Cortex of kidney (tissue), 1 donor: ENCODE measurements at places on chromosomes 1 and 21.

- no peak for DNase-seq
Measured at GRCh38 chr1:7680207-7680954, 90.7 kb upstream of the VAMP3 start.

GRCh38 chr21:27225940-27226339 is 259.1 kb upstream of the ADAMTS5 start:
- DNase-seq, result no peak

DNA sequence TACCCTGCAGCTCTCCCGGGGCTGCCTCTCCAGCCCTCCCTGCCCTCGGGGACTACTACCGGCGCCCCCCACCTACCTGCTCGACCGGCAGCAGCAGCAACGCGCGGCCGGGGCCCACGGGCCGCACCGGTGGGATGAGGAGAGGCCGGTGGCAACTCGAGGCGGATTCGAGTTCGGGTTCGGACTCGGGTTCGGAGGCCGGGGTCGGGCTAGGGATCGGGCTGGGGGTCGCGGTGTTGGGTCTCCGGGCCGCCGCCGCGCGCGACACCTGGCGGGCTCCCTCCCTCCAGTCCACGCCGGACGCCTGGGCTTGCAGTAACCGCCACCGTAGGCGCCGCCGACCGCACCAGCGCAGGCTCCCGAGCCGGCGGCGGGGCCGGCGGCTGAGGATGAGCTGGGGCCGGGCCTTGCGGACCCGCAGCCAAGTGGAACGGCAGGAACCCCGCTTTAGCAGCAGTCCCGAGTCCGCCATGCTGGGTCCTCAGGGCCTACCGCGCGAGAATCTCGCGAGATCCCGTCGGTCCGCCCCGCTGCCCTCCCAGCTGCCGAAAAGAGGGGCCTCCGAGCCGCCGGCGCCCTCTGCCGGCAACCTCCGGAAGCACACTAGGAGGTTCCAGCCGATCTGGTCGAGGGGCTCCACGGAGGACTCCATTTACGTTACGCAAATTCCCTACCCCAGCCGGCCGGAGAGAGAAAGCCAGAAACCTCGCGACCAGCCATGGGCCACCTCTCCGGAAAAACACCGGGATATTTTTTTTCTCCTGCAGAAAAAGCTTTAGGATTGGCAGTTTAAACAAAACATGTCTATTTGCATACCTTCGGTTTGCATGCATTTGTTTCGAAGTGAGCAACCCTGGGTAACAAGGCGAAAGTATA is at the start of gene NOL9:
NOL9 (minus strand) TSS at position 483 of the 876 bp plus-strand sequence; CDS start at position 472, 11 bp downstream.
- DNase-seq, result peak; percentile 86

GRCh38 chr1:203547771-203548421 is 53.9 kb downstream of the OPTC start:
- DNase-seq, result no peak

- DNase-seq, result no peak
Measured at GRCh38 chr21:43305811-43306311, 121.1 kb downstream of the SIK1 start.

GRCh38 chr1:177119311-177119710 is 45.2 kb downstream of the ASTN1 start:
- no peak for DNase-seq

GRCh38 chr1:154502066-154502743 is at the start of the genes SHE and TDRD10:
TSS of gene SHE (minus strand) at chr1:154502412. CDS start at chr1:154502026, 386 bp downstream.
TSS of gene TDRD10 (plus strand) at chr1:154502219. CDS start at chr1:154506904, 4,685 bp downstream.
- DNase-seq, result no peak

GRCh38 chr1:221076391-221076811 is 197.2 kb downstream of the HLX start:
- no peak for DNase-seq

DNA sequence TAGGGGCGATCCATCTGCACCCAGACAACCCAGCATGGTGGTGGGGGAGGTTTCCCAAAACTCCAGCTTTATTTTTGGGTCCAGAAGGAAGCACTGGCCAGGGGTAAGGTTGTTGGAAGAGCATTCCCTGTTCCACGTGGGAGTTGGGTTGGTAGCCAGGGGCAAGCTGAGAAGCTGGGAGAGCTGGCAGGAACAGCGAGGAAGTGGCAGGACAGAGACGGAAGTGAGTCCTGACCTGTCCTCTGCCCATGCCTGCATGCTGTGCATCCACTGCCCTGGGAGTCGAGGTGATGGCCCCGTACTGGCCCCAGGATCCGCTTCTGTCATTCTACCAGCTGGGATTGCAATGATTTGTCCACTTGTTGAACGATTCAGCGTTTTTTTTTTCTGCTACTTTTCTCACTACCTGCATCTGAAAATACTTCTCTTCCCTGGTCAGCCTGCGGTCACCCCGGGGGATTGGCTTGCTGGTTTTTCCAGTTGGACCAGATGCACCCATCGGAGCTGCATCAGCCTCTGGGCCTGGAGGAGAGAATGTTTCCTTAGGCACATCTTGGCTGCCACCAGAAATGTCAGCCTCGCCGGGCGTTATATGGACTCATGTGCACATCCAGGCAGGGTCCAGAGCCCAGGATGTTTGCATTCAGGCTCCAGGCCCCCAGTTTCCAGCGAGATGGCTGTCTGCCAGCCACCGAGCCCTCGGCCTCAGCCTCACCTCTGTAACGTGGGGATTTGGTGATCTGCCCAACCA is 28.3 kb upstream of the TMPRSS2 start:
- DNase-seq, result no peak

DNA sequence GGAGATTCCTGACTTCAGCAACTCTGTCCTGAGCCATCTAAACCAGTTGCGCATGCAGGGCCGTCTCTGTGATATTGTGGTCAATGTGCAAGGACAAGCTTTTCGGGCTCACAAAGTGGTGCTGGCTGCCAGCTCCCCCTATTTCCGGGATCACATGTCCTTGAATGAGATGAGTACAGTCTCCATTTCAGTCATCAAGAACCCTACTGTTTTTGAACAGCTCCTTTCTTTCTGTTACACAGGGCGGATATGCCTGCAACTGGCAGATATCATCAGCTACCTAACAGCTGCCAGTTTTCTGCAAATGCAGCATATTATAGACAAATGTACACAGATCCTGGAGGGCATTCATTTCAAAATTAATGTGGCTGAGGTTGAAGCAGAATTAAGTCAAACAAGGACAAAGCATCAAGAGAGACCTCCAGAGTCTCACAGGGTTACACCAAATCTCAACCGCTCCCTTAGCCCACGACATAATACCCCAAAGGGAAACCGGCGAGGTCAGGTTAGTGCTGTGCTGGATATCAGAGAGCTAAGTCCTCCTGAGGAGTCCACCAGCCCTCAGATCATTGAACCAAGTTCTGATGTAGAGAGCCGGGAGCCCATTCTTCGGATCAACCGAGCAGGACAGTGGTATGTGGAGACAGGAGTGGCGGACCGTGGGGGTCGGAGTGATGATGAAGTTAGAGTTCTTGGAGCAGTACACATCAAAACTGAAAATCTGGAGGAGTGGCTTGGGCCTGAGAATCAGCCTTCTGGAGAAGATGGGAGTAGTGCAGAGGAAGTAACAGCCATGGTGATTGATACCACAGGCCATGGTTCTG is 2.3 kb downstream of the ZBTB37 start:
- DNase-seq, result no peak

GRCh38 chr1:6144647-6145395 is 35.3 kb downstream of the CHD5 start:
- no peak for DNase-seq

DNA sequence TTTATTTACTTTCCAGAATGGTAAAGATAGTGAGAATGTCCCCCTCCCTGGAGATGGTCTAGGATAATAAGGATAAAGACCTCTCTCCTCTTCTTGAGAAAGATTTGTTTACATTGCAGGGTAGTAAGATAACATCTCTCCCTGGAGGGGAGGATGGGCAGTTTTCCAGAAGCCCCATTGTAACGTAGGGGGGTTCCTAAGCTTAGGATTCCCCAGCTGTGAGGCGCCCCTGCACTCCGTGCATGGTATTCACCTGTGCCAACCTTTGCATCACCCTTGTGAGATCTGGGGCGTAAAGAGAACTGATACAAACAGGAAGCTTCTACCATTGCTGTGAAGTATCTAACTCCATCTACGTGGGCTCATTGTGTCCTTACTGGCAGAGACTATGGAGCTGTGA is 148.7 kb upstream of the DNAH14 start:
- DNase-seq, result no peak

GRCh38 chr1:226542623-226543103 is 5.9 kb upstream of the STUM start:
- DNase-seq, result no peak

GRCh38 chr21:31343680-31344480 is at the start of gene TIAM1:
TSS of gene TIAM1 (minus strand) at chr21:31344261. CDS start at chr21:31266972, 77,289 bp downstream.
- no peak for DNase-seq

DNA sequence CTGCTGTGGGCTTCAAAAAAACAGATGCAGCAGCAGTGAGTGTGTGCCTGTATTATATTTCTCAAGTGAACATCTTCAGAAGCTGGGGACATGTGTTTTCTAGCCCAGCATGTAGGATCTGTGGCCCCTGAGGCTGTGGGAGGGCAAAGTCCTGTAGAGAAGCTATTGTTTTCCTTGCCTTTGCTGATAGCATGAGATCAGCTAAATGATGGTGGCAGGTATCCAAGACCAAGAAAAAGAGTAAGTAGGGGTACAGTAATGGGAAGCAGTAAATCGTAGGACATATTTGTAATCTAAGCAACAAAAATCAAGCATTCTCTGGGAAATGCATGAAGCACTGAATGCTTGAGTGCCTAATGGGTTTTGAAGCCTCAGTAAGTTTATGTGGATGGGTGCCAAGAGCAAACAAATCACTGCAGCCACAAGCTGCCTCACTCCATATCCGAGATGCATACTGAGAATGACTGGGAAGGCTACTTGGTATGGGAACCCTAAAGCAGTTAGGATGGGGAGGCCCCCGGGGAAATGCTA is 98.3 kb downstream of the CD58 start:
- DNase-seq, result no peak

GRCh38 chr1:116503546-116504307 is 67.1 kb downstream of the CD58 start:
- no peak for DNase-seq
